ENCODE measurements at places on chromosomes 11 and 22.

GRCh38 chr22:40791241-40791640 lies 27.9 kb downstream of the SLC25A17 start:
- no peak for DNase-seq

DNA sequence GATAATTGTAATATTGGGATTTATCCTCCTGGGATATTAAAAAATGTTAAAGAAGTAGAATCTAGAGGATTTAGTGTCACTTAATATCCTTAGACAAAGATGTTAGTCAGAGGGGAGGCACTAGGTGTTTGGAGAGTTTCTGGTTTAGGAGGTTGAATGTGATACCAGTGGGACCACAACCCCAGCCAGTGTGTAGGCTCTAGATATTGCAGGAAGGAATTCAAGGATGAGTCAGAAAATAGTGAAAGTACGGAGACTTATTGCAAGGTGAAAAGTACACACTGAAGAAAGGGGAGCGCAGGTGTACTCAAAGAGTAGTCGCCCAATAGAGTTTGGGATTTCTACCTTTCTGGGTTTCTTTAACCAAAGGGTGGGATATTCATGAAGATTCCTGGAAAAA lies 5.7 kb upstream of the TMEM41B start:
- no peak for DNase-seq

GRCh38 chr11:64755681-64756361 lies 4.0 kb downstream of the PYGM start:
- DNase-seq: no peak

DNA sequence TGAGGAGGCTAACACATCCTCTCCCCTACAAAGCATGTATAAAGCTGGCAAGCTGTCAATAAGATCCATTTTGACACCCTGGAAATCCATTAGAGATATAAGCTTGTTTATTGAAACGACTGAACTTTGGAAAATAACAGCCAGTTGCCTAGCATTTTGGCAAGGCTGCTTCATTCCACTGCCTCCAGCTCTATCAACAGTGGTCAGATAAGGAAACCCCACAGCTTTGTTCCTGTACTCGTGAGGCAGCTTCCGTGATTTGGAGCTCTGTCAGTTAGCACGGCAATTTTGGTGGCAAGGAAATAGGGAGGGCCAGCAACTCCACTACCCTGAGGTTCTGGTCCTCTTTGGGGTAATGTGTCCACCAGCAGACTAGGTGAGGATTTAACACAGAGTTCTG lies 2.0 kb upstream of the OR51S1 start:
- no peak for DNase-seq

DNA sequence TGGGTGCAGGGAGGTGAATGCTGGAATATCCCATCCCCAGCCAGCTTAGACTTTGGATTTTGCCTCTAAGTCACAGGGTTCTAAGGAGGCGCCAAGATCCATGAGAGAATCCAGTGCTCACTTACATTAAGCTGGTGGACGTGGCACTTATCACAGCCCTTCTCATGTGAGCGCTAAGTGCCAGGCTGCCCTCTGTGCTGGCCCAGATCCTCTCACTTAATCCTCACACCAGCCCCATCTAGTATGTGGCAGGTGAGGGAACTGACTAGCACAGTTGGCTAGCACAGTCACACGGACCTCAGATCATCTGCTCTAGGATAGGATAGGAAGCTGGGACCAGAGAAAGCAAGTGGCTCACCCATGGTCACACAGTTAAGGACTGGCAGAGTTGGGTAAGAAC lies 3.6 kb downstream of the HMOX1 start:
- DNase-seq: no peak

- no peak for DNase-seq
Observed at GRCh38 chr22:50019316-50019715, 6.8 kb upstream of the IL17REL start.

DNA sequence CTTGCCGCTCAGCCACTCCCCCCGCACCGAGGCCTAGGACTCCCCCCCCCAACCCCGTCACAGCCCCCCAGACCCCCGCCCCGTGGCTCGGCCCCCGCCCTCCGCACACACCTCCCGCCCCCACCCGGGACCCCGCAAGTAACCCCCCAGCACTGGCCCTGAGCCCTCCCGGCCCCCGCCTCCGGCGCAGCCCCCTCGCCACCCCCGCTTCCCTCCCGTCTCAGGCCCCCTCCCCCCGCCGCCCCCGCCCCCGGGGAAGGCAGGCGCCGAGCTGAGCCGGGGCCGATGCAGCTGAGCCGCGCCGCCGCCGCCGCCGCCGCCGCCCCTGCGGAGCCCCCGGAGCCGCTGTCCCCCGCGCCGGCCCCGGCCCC lies 1.5 kb downstream of the SHANK3 start:
- DNase-seq: no peak

DNA sequence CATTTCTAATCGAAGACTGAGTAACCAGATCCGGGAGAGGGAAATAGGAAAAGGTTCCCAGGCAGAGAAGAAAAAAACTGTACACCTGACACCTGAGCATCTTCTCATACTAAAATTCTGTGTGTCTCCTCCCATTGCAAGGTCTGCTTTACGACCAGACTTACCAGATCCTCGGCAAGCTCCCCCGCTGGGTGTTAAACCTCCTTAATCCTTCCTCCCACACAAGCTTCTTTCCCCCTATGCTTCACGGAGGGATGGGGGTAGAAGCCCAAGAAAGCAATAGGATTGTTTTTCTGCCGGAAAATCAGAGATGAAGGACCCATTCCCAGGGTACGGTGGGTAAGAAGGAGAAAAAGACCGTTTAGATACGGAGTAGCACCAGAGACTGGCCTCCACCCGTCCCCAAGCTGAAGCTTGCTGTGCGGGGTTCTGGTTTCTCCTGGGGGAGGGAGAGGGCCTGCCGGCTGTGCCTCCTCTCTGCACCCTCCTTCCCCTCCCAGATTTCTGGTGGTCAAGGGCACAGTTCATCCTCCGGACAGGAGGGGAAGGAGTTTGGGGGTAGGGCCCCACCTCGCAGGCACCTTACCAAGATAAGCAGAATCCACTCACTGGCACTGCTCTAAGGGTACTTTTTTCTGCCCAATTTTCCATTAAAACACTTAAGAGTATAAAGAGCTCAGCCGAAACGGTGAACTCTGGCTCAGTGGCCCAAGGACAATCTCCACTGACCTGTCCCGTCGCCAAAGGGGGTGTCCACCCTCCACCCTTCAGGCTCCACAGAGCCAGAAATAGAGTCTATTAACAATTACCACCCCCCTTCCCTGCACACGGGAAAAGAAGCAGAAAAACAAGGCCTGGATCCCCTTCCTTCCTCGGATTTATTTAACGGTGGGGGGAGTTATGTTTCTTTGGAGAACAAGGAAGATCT lies 1.2 kb downstream of the TOB2 start:
- peak; percentile 19 for DNase-seq

DNA sequence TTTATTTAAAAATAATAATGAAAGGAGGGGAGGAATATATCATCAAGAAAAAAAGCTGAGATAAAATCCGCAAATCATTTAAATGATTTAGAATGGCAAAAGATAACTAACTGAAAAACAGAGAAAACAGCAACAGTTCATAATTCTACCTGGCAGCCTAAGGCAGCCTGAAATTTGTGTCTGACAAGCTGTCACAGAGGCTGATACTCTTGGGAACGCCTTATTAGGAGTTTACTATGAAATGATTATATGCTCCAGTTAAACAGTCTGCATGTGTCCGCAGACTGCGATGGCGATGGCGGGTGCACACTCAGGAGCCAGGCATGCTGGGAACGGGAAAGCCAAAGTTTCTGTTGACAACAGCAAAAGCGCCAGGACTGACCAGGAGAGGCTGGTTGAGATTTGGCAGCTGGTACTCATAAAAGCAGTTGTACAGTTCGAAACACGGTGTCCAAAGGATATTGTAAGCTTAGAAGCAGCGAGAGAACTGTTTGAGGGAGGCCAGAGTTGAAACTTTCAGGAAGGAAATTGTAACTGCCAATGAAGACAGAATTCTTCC lies 172.9 kb upstream of the MPPED2 start:
- no peak for DNase-seq

GRCh38 chr11:9347100-9347499 lies 32.7 kb upstream of the TMEM41B start:
- DNase-seq: peak; percentile 23

DNA sequence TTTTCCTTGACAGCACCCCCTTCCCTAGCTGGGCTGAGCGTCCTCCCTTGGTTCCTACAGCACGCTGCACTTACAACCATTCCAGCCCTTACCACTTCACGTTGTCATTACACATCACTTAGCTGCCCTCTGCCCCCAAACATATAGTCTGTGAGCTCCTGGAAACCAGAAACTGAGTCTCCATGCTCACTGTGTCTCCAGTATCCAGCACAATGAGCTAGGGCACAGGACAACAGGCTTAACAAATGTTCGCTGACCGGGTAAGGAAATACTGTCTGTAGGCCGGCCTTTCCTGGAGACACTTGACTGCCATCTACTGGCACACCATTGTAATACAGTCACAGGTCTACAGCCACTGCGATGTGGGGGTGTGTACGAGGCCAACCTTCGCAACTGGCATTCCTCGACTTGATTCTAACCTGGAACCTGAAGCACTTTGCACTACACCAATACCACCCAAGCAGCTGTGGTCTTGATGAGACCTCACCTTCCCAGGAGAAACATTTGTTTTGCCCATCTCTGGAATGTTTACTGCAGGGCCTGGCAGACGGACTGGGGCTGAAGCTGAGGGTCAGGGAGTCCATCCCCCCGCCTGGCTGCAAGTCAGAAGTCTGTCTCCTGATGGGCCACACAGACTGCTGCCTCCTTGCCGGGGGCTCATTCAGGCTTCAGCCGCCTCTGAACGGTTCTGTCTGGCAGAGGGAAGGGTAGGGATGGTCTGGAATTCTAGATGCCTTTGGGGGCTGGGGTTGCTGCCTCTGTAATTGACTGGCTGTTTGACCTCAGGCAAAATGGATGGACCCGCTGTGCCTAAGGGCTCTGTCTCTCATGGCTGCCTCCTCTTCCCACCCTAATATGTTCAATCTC lies 72.0 kb downstream of the SYN3 start:
- DNase-seq: peak; percentile 30

DNA sequence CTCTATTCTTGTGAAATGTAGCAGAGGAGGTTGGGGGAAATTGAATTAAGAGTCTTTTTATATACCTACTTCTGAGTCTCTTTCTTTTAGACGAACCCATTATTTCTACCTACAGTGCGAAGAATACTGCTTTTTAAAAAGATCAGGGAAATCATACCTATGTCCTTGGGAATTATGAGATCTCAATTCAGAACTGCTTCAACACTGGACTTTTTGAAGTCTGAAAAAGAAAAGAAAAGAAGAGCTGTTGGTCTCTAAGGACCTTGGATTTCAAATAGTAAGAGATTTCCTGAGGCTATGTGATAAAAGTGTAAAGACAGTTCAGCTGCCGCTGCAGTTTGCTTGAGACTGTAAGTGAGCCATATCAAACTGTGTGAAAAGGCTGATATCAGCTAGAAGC lies 3.7 kb upstream of the OR5B21 start:
- DNase-seq: no peak

GRCh38 chr11:1473786-1474185 lies 12.8 kb downstream of the MOB2 start:
- no peak for DNase-seq

DNA sequence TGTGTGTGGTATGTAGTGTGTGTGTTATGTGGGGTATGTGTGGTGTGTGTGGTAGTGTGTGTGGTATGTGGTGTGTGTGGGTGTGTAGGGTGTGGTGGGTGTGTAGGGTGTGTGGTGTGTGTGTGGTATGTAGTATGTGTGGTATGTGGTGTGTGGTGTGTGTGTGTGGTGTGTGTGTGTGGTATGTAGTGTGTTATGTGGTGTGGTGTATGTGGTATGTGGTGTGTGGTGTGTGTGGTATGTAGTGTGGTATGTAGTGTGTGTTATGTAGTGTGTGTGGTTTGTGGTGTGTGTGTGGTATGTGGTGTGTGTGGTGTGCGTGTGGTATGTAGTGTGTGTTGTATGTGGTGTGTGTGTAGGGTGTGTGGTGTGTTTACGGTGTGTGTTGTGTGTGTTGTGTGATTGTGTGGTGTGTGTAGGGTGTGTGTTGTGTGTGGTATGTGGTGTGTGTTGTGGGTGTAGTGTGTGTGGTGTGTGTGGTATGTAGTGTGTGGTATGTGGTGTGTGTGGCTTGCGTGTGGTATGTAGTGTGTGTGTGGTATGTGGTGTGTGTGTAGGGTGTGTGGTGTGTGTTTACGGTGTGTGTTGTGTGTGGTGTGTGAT lies 4.2 kb upstream of the PPP6R2 start:
- DNase-seq: no peak

DNA sequence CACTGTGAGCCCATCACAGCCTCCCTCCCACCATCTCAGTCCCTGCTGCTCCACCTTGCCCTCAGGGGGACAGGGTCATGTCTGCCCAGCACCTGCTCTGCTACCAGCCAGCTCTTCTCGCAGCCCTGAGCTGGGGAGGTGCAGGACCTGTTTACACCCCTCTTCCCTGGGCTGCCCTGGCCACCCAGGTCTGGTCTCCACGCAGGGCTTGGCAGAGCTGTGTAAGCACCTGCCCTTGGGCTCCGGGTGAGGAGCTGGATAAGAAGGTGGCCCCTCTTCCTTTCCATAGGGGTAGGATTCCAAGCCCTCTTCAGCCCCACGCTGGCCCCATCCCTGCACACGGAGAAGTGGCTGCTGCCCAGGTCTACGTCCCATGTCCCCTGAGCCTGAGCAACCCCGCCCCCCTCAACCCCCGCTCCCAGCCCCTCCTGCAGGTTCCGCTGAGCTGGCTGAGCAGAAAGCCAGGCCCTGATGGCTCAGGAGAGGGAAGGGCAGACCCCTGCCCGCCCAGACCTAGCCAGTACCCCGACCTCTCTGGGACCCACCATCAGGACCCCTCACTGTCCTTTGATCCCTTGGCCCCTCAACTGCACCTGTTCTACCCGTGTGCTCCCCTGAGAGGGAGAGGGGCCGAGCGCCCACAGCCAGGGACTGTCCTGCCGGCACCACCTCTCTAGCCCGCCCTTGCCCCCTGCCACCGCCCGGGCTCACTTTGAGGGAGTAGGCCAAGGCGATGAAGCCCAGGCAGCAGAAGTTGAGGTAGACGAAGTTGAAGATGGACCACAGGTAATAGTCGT lies 3.2 kb downstream of the IFITM10 start:
- DNase-seq: no peak

DNA sequence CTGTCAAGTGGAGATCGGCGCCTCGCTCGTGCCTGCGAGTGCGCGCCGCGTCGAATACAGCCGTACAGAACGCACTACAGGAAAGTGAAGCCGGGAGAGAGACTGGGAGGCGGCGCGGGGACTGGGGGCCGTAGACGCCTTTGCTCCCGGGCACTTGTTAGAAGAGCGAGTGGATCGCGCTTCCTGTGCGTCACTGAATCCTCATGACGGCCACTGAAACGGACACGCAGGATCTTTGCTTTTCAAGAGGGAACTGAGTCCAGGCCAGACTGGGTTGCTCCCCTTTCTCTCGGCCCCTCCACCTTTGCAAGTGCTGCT lies 314 bp downstream of the RIC8A start:
- DNase-seq: peak; percentile 52

DNA sequence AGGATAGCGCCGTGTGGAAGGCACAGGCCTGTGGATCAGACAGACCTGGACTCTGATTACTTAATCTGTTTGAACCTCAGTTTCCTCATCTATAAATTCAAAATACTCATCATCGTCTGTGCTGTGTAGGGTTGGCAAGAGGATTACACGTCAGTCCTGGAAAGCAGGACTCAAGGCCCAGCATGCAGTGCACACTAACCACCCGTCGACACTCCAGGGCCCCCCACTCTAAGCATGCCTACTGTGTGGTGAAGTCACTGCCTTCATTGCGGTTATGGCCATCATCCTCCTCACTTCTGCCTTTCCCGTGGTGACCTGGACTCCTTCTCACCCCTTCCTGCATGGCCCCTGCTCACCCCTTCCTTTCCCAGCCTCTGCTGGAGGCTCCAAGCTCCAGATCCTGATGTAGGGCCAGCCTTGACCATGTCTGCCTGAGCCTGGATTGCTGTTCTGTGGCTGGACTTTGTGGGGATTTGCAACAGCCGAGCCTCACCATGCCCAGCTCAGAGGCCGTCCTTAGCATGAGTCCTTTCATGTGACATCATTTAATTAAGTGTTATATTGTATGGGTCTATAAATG lies 1158.0 kb downstream of the TBC1D22A start:
- no peak for DNase-seq

Measured in CD4-positive, alpha-beta T cell treated with Interleukin-4 for 1 hour (primary cell).